ENCODE measurements at places on chromosomes 4 and X.

GRCh38 chr4:174244441-174244840 lies 39.0 kb downstream of the FBXO8 start:
- no peak for DNase-seq

DNA sequence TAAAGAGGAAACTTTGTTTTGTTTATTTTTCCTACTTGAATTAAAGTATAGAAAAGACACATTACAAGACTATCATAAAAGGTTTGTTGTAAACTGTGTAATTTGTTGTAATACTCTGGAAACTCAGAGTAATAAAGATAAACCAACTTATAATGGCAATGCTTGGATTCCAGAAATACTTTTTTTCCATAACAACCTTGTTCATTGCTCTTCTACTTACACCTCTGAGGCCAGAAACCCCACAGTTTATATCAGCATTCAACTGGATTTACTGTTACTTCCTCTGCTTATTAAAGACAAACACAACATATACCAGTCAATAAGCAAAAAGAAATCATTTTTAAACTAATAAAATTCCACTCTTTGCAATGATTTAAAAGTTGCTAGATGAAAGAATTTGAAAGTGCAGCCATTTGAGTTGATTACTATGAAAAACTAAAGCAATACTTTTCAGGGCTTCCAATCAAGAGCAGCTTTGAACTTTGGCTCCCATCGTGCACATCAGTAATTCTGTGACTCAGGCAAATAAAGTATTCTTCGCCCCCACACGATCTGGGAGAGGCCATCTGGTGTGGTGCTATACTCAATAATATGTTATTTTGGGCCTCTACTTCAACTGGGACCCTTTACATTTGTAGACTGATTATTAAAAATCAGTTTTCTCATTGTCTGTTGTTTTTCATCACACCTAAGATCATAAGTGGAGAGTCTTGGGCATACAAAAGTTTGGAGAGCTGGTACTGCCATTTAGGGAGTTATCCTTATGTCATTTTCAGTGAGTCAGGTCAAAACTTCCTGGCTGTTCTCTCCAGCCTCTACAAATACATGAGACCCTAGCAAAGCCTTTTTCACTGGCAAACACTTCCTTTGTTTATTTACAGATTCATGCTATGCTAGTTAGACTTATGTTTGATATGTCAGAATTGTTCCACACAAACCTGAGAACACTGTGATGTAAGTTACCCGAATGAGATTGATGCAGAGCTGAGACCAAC lies 20.5 kb downstream of the DDIT4L start:
- no peak for DNase-seq

DNA sequence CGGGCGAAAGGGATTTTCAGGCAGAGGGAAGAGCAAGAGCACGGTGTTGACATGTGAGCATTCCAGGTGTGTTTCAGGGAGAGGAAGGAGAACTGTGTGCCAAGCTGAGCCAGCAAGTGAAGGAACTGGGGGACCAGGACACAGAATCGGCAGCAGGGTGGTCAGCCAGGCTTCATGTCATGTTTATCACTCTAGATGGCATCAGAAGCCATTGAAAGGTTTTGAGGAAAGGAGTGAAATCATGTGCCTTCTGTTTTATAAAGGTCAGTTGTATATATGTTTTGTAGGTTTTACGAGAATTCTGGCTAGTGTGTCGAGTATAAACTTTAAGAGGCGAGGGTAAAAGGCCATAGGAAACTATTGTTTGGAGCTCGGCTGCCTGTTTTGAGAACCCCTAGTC lies 682.3 kb downstream of the TRIML1 start:
- DNase-seq, result no peak

DNA sequence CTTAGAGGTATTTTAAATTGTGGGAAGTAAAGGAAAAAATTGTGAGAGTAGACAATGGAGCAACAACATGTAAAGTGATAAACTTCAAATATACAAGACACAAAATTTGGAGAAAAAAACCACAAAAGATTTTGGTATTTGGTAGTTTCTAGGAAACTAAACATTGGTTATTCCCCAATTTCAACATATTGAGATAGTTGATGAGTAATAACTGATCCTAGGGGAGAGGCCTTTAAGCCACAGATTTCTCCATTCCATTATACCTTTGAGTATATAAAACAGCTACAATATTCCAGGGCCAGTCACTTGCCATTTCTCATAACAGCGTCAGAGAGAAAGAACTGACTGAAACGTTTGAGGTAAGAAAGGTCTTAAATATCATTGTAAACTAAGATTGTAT lies at the start of gene FDCSP:
Gene FDCSP, plus strand, starts transcription at position 301 of the 400 bp plus-strand sequence. CDS start 5,071 bp downstream, outside the sequence.
- DNase-seq, result no peak

- DNase-seq, result no peak
Measured at GRCh38 chrX:44742480-44743155, 101.2 kb upstream of the DUSP21 start.

DNA sequence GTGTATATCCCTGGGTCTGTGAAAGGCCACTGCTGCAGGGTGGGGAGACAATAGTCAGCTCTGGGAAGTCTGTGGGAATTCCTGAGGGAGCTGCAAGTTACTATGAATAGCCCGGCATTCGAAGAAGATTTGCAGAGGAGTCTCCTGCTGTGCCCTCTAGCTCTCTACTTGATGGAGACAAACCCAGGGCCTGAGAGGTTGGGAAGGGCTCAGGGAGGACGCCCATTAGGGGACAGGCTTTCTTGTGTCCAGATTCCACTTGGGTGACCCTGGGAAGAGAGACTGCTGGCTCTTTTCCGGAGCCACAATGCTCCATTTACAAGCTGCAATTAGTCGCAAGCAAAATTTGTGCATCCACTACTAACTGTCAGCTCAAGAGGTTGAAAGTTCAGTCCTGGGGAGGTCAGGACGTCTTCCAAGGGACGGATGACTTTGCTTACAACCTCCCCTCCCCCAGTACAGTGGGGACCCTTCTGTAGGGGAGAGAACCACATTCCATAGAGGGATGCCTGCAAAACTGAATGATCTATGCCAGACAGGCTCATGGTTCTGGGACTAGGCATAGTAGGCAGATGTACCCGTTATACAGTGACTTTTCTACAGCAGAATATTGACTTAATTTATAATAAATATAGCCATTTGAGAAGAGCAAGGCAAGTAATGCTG lies 48.2 kb upstream of the PHOX2B start:
- no peak for DNase-seq

DNA sequence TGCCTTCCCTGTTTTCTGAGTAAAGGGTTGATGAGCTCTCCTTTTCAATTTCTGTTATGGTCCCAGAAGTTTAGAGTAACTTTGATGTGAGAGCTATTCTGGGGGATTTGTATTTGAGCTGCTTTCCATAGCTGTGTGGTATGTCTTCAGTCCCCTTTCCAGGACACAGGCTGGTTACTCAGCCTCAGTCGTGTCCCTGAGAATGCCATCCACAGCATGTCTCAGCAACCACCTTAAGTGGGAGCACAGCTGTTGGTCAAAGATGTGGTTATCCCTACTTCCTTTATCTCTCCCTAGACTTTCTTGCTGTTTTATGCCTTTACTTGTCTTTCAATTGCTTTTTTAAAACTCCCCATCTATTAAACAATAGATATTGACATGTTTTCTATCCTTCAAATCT lies 37.8 kb downstream of the RNF175 start:
- no peak for DNase-seq

DNA sequence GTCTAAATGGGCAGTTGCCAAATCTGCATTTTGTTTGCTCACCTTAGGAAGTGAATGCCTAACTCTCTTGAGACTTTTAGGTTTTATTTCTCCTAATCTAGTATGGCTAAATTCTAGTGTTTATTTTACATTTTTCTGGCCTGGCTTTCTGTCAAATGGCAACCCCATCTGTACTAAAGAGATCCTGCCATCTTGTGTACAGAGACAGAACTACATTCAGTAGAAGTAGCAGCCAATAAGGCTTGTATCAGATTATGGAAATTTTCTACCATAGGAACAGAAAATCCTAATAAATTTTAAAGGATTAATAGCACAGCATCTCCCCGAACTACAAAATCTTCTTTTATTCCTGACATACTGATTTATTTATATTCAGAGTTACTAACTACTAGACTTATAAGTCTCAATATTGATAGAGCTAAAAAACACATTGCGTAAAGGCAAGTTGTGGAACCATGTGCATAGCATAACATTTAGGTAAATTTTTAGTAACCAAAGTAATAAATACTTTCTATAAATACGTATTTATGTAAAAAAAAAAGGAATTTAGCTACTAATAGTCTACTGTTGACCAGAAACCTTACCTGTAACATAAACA lies 45.5 kb downstream of the TMEM144 start:
- no peak for DNase-seq

DNA sequence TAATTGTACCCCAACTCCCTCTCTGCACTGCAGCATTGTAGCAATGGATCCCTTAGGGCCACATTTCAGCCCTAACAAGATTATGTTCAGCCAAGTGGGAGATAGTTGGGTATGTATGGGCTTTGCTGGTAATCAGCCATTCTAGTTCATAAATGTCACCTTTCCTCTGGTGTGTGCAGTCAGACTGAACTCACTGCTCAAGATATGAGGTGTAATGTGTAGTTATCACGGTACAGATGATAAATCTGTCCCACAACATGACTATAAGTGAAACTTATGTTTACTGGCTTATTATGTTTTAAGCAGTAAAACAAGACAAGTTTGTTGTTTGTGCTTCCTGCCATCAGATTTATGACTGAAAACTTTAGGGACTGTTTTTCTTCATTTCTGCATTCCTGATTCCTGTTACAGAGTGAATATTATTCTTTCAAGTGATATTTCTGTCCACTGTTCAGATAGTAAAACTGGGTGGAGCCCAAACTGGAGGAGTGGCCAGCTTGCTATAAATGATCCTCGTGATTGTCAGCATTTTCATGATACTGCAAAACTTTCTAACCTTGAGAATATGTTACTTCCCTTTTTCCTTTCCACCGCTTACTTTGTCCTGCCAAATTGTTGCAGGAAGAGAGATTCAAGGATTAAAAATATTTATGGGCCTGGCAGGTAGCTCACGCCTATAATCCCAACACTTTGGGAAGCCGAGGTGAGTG lies 44.9 kb downstream of the ANAPC4 start:
- DNase-seq, result no peak

- DNase-seq, result no peak
Measured at GRCh38 chrX:150936556-150936955, 38.1 kb upstream of the CD99L2 start.

DNA sequence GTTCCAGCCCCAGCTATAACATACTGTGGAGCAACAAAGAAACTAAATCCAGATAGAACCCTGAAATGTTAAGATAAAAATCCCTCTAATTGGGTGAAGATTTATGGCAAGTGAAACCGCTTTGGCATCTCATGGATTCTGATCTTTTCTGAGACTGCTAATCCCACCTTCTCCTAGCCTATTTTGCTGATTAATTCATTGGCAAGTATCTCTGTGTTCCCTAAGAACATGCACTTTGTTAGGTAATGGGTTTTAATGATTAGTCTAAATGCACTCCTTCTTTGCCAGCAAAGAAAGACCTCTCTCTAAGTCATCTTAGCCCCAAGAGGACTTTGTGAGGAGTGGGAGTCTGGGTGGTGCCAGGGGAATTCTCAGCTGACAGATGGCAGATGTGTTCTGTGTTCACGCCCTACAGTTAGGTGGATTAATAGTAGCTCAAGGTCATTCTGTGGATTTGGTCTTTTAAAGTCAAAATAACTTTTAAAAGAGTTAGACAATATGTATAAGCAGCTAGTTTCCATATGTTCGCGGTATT lies 171.3 kb downstream of the UNC5C start:
- no peak for DNase-seq

- DNase-seq, result no peak
Measured at GRCh38 chrX:46837558-46838485, 979 bp downstream of the RP2 start.

GRCh38 chr4:110854021-110854678 lies 231.3 kb upstream of the PITX2 start:
- DNase-seq, result no peak

DNA sequence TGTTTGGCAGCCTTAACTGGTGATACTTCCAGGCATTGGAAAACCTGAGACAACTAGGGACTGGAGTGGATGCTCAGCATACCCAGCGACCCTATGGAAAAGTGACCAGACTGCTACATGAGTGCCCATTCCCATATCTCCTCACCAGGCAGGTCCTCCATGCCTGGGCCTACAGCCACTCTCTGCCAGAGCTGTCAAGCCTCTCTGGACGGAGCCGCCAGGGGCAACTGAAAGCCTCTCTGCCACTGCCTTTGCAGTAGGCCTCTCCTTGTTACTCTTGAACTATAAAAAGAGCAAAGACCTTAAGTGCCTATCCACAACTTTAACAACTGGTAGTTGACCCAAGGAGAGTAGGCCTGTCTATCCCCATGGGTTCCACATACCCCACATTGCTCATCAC lies 20.2 kb upstream of the FAAH2 start:
- no peak for DNase-seq

GRCh38 chr4:101555341-101555880 lies 208.1 kb upstream of the PPP3CA start:
- DNase-seq, result no peak

- no peak for DNase-seq
Measured at GRCh38 chrX:47644557-47645091, 5.7 kb downstream of the ELK1 start.

- no peak for DNase-seq
Measured at GRCh38 chr4:78299565-78299972, 242.4 kb downstream of the FRAS1 start.

DNA sequence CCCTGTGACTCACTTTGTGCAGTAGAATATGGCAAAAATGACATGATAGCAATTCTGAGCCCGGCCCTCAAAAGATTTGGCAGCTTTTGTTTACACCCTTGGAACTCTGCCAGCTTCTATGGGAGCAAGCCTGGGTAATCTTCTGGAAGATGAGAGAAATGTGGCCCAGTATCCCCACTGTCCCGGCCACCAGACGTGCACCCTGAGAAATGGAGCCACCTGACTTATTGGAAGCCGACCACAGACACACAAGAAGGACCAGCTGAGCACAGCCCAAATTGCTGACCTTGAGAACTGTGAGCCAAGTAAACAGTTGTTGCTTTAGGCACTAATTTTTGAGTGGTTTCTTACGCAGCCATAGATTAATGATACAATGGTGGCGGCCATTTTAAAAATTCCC lies 197.0 kb downstream of the STIM2 start:
- DNase-seq, result no peak

DNA sequence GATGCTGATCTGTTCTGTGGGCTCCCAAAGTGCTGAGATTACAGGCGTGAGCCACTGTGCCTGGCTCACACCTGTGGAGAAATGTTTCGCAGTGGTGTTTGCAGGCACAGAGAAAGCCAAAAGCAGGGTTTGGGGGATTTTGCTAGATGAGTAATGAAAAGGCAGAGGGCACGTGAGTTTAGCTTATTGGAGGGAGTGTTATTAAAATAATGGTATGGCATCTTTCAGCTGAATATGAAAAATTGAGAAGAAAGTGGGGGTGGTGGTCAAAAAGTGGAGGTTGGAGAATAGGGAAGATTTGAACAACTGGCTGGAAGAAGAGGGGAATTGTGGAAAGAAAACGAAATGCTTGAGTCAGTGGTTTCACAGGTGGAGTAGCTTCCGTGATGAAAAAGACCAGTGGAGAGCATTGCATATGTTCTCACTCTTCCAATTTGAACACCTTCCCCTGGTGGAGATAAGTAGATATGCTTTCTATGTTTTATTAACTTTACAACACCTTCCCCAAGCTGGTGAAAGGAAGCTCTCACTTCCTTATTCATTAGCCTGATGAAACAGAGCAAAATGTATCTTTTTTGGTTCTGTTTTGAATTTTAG lies 1.1 kb upstream of the CHST7 start:
- DNase-seq, result no peak

- DNase-seq, result no peak
Measured at GRCh38 chr4:145199051-145199716, 18.8 kb upstream of the OTUD4 start.

Measured in nucleus accumbens (tissue), 56 donors.